Glutamatergic neuron (in vitro differentiated cells): ENCODE measurements at places on chromosomes 6 and 20. TPM values are rescaled to one million over a fixed set of nuclear protein-coding genes. Genes with fewer than 3 reads are reported as not detected.

Gene DDX43
- not detected for total RNA-seq

Gene ZNF318
- 26.3 TPM for total RNA-seq

Gene SYNDIG1
- 10.4 TPM for total RNA-seq

DNA sequence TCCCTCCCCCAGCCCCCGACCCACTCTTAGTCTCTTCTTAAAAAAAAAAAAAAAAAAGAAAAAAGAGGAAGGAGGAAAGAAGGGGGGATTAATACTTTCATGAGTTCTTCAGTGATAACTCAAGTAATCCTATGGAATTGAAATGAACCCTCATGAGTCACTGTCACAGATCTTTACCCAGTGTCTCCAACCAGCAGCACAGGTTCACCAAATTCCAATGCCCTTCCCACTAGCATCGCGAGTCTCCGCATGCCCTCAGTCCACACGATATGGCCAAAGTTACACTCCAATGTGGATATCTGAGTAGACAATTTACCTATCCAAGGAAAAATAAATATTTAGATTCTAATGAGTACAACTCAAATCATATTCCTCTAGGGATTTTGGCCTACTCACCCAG, 74.5 kb downstream of the MDN1 start:
- no peaks in the 10 kb centered on the region for H3K4me1 ChIP-seq
- no peak overlapping the region for H3K4me3 ChIP-seq
- DNase-seq = no peak
- H3K27ac ChIP-seq = no peak overlapping the region
- no peaks in the 10 kb centered on the region for H3K36me3 ChIP-seq

- no peak for DNase-seq
- no peak overlapping the region for H3K27ac ChIP-seq
- no peak overlapping the region for H3K4me3 ChIP-seq
- H3K4me1 ChIP-seq = no peaks in the 10 kb centered on the region
- H3K27me3 ChIP-seq = no peaks in the 10 kb centered on the region
- no peaks in the 10 kb centered on the region for H3K36me3 ChIP-seq
These were observed 13.9 kb downstream of the GCM2 start for GRCh38 chr6:10867952-10868351.

- H3K27ac ChIP-seq = no peak overlapping the region
- no peaks in the 10 kb centered on the region for H3K4me1 ChIP-seq
- no peak overlapping the region for H3K4me3 ChIP-seq
- no peak for DNase-seq
- no peaks in the 10 kb centered on the region for H3K36me3 ChIP-seq
These were observed 29.2 kb downstream of the RHAG start for GRCh38 chr6:49607391-49607982.
